ENCODE measurements at places on chromosomes 12 and 14.

GRCh38 chr12:12859690-12860089 is 31.7 kb upstream of the GPRC5A start:
- DNase-seq: no peak

DNA sequence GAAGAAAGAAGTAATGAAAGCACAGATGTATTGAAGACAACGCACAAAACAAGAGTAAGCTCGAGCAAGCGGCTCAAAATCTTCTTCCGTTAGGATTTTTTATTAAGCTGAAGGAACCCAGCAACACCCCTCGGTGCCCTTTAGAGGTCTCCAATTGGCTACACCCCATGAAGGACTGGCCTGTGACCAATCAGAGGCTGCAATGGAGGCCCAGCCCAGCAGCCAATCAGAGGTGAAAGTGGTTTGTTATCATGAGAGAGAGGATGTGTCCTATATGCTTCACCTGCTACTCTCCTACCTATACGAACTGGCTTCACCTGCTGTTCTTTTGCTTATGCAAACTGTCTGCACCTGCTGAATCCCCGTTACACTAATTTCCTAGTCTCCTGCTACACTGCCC is 358.8 kb downstream of the C12orf50 start:
- DNase-seq: no peak

DNA sequence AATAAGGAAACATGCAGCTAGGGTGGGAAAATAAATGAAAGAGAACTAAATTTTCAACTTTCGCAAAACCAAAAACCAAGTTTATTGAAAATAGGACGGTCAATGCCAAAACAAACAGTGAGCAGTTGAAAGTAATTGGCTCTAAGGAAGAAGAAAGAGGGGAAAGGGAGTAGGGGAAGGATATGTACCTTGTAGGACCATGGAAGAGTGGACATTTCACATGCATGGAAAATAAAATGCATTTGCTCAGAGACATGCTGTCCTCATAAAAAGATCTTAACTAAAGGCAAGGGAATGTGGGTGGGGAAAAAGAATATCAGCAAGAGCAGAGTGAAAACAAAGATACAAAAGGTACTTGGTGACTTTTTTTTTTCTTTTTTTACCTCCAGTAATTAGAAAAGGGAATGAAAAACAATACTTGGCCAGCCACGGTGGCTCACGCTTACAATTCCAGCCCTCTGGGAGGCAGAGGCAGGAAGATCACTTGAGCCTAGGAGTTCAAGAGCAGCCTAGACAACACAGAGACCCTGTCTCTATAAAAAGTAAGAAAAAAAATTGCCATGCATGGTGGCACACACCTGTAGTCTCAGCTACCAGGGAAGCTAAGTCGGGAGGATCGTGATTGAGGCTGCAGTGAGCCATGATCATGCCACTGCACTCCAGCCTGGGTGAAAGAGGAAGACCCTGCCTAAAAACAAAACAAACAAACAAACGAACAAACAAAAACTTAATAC is 6.6 kb downstream of the TXNDC16 start:
- no peak for DNase-seq

GRCh38 chr14:65472189-65472588 is 59.7 kb downstream of the FUT8 start:
- no peak for DNase-seq

DNA sequence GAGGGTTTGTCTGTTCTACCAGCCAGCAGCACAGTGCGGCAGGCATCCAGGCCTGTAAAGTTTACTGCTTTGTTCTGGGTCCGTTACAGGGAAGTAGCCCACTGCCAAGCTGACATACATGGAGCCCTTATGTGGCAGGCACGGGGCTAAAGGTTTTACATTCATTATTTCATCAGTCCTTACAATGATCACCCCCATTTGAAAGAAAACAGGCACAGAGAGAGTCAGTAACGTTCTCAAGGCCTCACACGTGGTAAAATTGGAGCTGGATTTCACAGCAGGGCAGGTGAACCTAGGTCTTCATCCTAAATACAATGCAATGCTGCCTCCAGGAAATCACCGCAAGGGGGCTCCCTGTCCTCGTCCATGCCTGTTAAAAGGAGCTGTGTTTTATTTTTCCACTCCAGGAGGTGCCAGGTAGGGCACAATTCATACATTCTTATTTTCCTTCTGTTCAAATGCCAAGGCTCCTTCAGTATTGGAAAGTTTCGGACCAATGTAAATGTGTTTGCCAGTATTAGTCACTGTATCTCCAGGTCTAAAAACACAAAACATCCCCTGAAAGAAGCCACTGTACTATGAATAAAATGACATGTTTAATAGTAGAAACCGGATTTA is 172.2 kb upstream of the GZMB start:
- DNase-seq: peak; percentile 45

- no peak for DNase-seq
Observed at GRCh38 chr14:106657460-106657859, 1131.1 kb downstream of the TMEM121 start.

Measured in kidney capillary endothelial cell (primary cell).